ENCODE measurements at places on chromosomes 1 and 21. TPM values are rescaled to one million over a fixed set of nuclear protein-coding genes. Genes with fewer than 3 reads are reported as not detected.

The ZBTB40 gene
- 19.6 TPM for total RNA-seq

The LY9 gene
- total RNA-seq, result 2.5 TPM

The PCBP3 gene
- total RNA-seq, result 4.0 TPM

The OR14I1 gene
- total RNA-seq, result not detected

The MAP10 gene
- 2.7 TPM for total RNA-seq

The SLC9C2 gene
- 0.35 TPM for total RNA-seq

The ZFP69 gene
- total RNA-seq, result 2.9 TPM

The LRRC42 gene
- 21.9 TPM for total RNA-seq

The PRR9 gene
- total RNA-seq, result not detected

The LCE1D gene
- not detected for total RNA-seq

Data from left lung (tissue), 14 donors.